ENCODE measurements at places on chromosomes 7 and 10. TPM values are rescaled to one million over a fixed set of nuclear protein-coding genes. Genes with fewer than 3 reads are reported as not detected.

- no peak overlapping the region for H3K4me3 ChIP-seq
- H3K27me3 ChIP-seq, result no peaks in the 10 kb centered on the region
- no peak for DNase-seq
- no peak overlapping the region for H3K27ac ChIP-seq
- H3K4me1 ChIP-seq, result no peaks in the 10 kb centered on the region
- H3K36me3 ChIP-seq, result no peaks in the 10 kb centered on the region
Observed at GRCh38 chr10:27833792-27834191, 88.2 kb upstream of the MKX start.

- H3K4me3 ChIP-seq, result peak overlapping the region; percentile 94
- peak overlapping the region; percentile 78 for H3K27ac ChIP-seq
- peaks cover 2% of the 10 kb centered on the region for H3K36me3 ChIP-seq
- H3K27me3 ChIP-seq, result no peaks in the 10 kb centered on the region
Observed at GRCh38 chr7:80136261-80137055, 1.8 kb downstream of the GNAI1 start.

DNA sequence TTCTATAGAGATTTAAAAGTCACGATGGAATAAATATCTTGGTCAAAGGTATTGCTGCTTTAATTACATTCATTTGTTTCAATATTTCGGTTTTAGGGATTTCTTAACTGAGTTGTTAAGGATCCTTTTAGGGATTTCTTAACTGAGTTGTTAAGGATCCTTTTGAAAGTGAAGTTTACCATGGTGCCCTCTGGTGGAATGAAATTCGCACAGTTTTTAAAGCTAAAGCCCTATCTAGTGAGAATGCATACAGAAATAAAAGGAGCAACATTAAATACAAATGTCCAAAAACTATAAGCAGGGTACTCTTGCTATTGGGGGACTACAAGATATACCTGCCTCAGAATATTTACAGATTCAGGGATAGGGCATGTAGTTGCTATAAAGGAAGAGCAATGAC, 193.7 kb downstream of the RNLS start:
- H3K27ac ChIP-seq, result no peak overlapping the region
- H3K36me3 ChIP-seq, result no peaks in the 10 kb centered on the region
- no peak overlapping the region for H3K4me3 ChIP-seq
- no peak for DNase-seq
- no peaks in the 10 kb centered on the region for H3K27me3 ChIP-seq

- no peaks in the 10 kb centered on the region for H3K36me3 ChIP-seq
- H3K27ac ChIP-seq, result peak overlapping the region; percentile 96
- no peaks in the 10 kb centered on the region for H3K27me3 ChIP-seq
- no peak overlapping the region for H3K4me3 ChIP-seq
Observed at GRCh38 chr7:2639181-2639681, 7.4 kb downstream of the TTYH3 start.

GRCh38 chr10:22874189-22874854, 53.5 kb upstream of the ARMC3 start:
- DNase-seq, result no peak
- H3K27me3 ChIP-seq, result no peaks in the 10 kb centered on the region
- no peaks in the 10 kb centered on the region for H3K36me3 ChIP-seq
- H3K4me3 ChIP-seq, result no peak overlapping the region
- H3K27ac ChIP-seq, result no peak overlapping the region

GRCh38 chr10:95278061-95278988, 12.5 kb downstream of the PDLIM1 start:
- peak overlapping the region; percentile 55 for H3K27ac ChIP-seq
- peaks cover 66% of the 10 kb centered on the region for H3K4me1 ChIP-seq
- H3K36me3 ChIP-seq, result no peaks in the 10 kb centered on the region
- no peak for DNase-seq
- no peak overlapping the region for H3K4me3 ChIP-seq
- H3K27me3 ChIP-seq, result no peaks in the 10 kb centered on the region

ANKRD2 gene
- 0.98 TPM for total RNA-seq

HOXA11 gene
- 0.57 TPM for total RNA-seq

SPACDR gene
- 1.5 TPM for total RNA-seq

UCMA gene
- total RNA-seq, result not detected

SEMA3C gene
- total RNA-seq, result 232 TPM

SLC26A3 gene
- total RNA-seq, result 0.36 TPM

CDH23 gene
- total RNA-seq, result 2.7 TPM

All from Panc1 (cell line).